Stimulated activated CD8-positive, alpha-beta memory T cell treated with anti-CD3 and anti-CD28 coated beads, Interleukin-2, amount 100 ng/mL, for 1 hour (primary cell): ENCODE measurements at places on chromosomes 2 and 18.
A peak's percentile ranks its signal among the peaks of the same experiment; 100 is the strongest.

DNA sequence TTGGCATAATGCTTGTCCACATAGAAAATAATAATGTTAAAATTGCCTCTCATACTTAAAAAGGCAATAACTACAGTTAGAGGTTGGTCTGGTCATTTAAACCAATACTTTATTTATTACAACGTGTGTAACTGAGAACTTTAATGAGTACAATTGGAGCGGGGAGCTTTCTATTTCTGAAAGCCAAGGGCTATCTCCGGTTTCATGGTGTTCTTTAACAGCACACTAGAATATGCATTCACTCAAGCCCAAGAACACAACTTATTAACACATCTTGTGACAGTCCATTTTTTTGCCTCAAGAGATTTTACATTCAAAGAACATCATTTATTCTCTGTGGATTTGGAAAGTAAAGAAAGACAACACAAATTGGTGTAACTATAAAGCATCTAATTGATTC lies 131.8 kb downstream of the KCNH7 start:
- no peak for DNase-seq

DNA sequence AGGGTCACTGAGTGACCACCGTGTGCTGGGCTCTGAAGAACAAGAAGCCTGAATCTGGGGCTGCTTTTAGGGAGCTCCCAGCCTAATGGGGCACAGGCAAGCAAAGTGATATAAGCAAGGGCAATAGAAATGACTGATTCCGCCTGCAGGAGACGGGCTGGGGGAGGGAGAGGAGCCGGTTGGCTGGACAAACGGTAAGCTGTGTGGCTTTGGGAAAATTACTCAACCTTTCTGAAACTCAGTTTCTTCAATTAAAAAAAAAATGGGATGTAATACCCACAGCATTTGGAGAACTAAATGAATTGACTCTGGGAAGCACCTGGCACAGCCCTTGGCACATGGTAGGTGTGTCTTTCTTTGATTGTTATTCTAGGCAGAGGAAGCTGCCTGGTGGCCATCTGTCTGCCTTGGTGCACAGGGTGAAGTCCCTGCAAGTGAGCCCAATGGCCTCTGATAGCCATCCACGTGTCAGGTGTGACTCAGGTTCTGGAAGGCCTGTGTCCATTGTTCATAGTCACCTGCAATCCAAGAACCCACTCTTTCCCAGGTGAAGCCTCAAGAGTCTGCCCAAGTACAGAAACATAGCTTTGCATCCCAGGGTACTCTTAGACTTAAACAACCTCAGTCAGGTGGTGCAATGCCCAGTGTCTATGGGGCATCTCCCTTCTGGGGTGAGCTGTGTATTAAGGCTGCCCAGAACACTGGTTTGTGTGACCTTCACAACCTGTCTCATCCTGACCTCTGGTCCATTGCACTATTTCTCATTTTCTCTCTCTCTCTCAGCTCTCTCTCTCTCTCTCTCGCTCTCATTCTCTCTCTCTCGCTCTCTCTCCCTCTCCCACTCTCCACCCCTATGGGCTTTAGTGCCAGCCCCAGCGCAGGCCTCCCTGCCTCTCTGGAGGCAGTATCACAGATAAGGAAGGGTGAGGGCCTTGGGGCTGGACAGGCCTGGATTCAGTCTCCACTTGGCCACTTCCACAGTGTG lies 30.0 kb upstream of the NTSR2 start:
- DNase-seq = no peak

DNA sequence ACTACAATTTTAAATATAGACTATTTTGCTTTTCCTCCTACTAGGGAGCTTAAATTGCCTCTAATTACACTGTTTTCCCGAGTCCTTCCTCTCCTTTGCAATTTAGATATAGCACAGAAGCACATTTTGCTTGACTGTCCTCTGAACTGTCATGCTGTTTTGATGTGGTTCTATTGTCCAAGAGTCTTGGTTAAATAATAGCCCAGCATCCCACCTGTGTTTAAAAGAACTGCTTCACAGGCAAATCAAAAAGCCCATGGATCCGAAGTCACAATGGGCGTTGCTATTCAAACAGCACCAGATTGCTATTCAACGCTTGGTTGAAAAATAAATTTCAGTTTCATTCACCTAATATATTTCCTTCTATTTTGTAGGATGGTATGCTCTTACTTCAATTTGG lies 22.3 kb upstream of the ACTR3 start:
- no peak for DNase-seq

- DNase-seq = no peak
These were observed 11.7 kb upstream of the RALB start for GRCh38 chr2:120240901-120241429.

GRCh38 chr2:160427629-160428404 lies 65.8 kb downstream of the RBMS1 start:
- peak; percentile 36 for DNase-seq

DNA sequence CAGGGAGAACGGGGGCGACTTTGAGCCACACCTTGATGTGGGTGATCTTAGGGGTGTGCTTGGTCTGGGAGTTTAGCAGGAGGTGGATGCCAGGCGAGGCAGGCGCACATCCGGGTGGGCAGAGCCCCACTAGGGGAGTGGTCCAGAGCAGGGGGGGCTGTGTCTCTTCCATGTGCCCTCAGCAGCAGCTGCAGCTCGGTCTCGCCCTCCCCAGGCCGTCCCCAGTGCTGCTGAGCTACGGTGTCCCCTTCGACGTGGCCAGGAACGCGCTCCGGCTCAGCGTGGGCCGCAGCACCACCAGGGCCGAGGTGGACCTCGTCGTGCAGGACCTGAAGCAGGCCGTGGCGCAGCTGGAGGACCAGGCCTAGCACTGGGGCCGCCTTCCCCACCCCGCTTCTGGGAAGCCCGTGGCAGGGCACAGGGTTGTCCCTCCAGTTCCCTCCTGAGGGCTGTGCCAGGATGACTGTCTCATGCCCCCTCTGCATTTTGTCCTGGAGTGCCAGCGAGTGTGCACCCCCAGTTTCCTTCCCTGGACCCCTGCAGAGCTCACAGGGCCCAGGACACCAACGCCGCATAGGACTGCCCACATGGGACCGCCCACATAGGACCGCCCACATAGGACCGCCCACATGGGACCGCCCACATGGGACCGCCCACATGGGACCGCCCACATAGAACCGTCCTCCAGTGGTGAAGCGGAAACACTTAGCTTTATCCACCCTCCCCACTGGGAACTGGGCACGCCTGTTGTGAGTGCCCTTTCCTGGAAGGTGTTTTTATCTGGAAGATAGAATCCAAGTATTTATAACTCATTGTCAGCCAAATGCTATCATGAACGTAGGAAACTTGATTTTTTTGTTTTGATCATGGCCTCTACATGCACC lies 1.9 kb upstream of the ESPNL start:
- DNase-seq = no peak

DNA sequence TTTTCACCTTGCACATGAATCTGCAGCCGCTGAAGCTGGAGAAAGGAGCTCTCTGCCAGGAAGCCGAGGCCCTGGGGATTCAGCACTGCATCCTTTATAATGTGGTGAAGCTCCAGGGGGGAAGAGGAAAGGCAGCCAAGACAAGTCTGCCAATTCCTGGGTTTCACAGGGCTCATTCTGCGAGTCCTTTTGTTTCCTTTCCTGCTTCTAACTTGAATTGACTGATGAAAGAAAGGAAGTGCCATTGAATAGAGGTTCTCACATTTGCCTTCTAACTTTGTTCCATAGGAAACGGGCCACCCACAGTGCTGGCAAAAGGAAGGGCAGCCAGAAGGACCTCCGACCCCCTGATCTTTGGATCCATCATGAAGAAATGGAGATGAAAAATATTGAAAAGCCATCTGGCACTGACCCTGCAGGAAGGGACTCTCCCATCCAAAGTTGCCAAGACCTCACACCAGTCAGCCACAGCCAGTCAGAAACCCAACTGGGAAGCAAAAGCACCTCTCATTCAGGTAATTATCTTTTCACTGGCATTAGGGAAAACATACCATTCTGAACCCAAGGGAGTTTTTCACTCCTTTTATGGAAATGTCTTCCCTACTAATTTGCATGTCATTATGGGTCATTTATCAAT lies 765.4 kb downstream of the MBD2 start:
- DNase-seq = no peak

- DNase-seq = no peak
These were observed 133.7 kb upstream of the HNRNPA3 start for GRCh38 chr2:177078855-177079254.

DNA sequence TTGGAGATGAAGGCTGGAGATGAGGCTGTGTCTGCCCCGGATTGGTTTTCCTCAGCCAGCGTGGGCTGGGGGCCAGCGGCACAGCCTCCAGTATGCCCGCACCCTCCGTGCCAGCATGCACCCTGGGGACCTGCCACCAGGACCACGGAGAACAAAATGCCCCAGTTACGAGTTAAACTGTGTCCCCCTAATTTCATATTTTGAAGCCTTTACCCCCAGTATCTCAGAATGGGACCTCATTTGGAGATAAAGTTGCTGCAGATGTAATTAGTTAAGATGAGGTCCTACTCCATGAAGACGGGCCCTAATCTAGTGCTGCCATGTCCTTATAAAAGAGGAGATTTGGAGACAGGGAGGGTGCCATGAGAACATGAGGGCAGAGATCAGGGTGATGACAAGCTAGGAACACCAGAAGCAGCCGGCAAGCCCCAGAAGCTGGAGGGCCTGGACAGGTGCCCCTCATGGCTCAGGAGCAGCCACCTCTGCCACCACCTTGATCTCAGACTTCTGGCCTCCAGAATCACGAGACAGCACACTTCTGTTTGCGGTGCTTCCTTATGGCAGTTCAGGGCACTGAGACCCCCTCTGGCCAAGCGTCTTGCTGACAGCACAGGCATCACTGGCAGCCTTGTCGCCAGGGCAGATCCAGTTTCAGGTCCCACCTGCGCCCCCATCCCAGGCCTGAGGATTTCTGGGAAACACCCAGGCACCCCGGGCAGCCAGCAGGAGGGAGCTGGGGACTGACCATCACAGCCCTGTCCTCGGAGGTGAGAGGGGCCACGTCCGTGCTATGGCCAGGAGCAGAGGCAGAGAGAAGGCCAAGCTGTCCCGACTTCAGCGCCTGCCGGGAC lies 29.4 kb downstream of the KIF1A start:
- DNase-seq = no peak

DNA sequence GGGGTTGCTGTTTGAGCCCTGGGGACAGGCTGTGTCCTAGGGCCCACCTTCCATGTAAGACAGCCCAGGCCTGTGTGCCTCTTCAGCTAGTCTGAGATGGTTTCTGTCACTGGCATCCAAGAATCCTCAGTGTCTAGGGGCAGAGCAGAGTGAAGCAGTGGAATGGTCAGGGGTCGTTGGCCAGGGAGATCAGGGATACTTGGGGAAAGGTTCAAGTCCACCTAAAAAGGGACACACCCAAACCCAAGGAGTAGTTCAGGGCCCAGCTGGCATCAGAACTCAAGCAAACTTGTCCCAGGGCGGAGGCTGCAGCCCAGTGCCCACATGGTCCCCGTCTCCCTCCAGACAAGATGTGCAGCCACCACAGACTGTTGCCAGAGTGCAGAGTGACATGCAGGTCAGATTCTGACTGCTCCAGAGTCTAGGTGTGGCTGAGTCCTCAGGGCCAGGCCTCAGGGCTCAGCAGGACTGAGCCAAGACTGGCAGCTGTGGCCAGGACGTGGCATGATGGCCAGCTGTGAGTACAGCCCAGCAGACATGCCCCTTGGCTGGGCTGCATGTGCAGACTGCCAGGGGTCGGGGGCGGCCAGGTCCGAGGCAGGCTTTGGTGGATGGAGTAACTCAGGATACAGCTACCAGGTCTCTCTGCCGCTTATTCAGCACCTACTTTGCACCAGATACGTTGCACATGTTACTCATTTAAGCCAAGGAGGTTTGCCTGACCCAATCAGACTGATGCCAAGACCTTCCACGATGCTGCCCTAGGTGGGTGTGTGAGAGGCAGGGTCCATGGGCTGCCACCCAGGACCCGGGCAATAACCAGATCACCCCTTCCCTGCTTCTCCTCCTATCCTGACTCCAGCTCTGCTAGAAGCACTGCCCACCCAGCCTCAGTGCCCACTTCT lies 146.6 kb downstream of the SMAD7 start:
- no peak for DNase-seq

DNA sequence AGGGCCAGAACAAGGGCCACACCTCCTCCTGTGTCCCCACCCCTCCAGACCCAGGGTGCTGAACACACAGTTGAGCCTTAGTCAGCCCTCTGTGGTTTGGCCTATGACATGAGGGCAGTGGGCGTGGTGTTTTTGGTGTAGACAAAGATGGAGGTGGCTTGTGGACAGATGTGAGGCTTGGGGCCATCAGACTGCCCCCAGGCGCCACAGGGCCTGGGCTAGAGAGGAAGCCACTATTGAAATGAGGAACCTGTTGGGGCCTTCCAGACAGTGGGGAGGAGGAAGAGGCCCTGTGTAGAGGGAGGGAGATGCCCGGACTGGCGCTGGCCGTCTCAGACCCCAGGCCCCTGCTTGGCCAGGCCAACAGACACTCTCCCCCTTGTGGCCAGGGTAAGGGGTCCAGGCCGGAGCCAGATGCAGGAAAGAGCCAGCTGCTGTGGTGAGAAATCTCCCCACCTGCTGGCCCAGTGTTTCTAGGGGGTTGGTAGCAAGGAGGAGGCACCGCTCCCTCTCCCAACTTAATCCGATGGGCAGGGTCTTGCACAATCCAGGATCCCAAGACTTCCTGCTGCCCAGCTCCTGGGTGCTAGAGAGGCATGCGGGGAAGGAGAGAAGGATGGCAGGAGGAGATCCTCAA lies 53.8 kb downstream of the SMAD7 start:
- DNase-seq = peak; percentile 3

- DNase-seq = no peak
These were observed 1.8 kb downstream of the CCDC85A start for GRCh38 chr2:56185582-56186046.

DNA sequence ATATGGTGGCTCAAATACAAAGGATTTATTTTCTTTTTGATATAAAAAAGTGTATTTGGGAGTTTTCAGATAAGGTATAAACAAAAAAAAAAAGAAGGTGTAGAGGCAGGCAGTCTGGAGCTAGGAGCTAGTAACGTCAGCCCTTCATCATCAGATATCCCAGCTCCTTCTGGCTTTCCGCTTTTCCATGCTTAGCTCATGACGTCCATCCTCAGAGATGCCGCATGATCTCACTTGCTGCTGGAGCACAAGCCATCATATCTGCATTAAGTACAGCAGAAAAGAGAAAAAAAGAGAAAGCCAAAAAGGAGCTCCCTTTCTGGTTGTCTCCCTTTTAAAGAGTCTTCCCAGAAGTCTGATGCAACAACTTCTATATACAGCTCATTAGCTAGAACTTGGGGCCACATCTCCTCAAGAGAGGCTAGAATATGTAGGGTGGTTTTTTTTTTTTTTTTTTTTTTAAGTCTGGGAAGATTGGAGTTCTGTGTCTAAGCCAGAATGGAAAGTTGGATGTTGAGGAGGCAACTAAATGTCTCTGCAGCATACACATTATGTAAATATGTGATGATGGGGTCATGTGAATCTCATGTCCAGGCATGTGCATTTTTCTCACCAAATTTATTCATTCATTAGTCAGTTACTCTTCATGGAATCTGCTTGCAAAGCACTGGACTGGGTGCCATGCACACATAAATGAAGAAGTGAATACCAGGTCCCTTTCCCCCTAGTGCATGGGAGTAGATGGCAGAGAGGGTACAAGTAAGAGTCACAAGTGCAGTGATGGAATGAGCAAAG lies 52.3 kb downstream of the DDX1 start:
- no peak for DNase-seq

- no peak for DNase-seq
These were observed 67.8 kb downstream of the NCKAP1 start for GRCh38 chr2:182970486-182970885.

GRCh38 chr2:99637159-99637697 lies 147.4 kb upstream of the REV1 start:
- no peak for DNase-seq

- DNase-seq = no peak
These were observed 277.8 kb downstream of the EIPR1 start for GRCh38 chr2:3099860-3100234.
